NCI-H187 (cell line): ENCODE measurements at places on chromosomes 2 and 18.

- no peak for DNase-seq
Observed at GRCh38 chr2:68172521-68172920, 14.8 kb downstream of the PNO1 start.

DNA sequence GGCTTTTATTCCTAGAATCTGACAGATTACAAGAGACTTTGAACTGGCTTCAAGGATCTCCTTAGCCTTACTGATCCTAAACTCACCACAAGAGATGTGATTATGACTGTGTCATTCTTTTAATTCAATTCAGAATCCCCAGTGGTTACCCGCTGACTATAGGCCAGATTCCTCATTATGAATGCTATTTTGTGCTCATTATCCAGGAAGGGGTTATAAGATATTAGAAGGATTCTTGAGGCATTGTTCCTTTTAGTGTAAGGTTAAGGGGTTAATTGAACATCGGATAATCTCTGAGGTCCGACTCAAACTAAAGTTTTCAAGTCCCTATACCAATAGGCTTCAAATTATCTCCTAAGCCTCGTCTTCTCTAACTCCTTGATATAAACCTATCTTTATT, 39.4 kb upstream of the TDRD15 start:
- DNase-seq: no peak

- no peak for DNase-seq
Observed at GRCh38 chr2:117794668-117795067, 19.8 kb upstream of the DDX18 start.

DNA sequence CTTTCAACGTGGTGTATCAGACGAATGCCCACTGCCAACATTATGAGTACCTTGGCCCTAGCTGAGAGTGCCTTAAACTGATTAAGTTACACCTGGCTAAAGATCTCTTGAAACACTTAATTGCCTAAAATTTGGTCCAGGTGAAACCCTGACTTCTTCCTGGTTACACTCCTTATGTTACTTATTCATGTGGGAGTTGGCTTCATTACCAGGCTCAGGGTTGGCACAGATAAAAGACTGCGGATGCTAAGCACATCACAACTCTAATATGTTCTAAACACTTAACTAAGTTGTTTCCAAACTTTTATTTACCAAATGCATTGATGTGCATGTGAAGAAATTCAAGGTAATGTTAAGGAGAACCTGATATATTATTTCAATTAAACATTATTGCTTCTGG, 298.9 kb downstream of the TCF4 start:
- DNase-seq: no peak

DNA sequence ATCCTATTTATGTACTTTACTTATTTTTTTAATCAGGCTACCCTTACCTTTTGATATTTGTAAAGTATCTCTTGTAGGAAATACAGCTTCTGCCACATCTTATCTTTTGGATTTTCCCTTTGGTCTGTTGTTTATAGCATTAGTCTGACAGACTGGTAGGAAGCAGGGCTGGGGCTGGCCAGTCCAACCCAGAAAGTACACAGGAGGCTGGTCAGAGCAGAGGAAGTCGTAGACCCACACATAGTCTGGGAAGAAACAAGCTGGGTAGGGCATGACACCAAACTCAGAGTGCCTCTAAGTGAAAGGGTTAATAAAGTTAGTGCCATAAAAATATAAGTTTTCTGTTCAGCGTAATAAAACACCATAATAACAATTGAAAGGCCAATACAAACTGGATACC, 51.7 kb downstream of the BOLA3 start:
- no peak for DNase-seq

- no peak for DNase-seq
Observed at GRCh38 chr2:140880573-140880972, 1250.2 kb downstream of the LRP1B start.

- DNase-seq: no peak
Observed at GRCh38 chr2:64711252-64711800, 57.6 kb upstream of the SERTAD2 start.

GRCh38 chr2:19494241-19494640, 135.8 kb upstream of the OSR1 start:
- no peak for DNase-seq

- no peak for DNase-seq
Observed at GRCh38 chr18:45173799-45174519, 441.3 kb upstream of the SLC14A2 start.

DNA sequence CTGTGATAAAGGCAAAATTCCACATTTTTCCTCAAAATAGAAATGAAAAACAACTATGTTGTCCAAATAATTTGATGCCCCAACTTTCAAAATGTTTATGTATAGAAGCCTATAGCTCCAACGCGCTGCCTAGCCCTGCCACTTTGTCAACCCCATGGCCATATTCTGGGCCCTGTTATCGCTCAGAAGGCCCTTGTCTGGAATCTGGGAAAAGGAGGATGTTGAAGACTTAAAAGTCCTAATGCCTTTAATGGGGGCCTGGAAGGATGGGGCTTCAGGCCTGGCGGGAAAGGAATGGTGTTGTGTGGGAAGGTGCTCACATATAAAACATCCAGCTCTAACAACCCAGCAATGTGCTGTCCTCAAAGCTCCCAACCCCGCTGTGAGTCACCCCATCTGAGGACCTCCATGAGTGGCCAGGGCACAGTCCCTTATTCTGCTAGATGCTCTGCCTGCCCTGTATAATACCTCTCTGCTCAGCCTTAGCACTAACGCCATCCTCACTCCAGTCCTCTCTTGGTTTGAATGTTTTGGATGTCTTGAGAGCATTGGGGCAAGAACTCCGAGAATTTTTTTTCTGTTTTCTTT, 86.0 kb downstream of the ACSL3 start:
- DNase-seq: no peak

DNA sequence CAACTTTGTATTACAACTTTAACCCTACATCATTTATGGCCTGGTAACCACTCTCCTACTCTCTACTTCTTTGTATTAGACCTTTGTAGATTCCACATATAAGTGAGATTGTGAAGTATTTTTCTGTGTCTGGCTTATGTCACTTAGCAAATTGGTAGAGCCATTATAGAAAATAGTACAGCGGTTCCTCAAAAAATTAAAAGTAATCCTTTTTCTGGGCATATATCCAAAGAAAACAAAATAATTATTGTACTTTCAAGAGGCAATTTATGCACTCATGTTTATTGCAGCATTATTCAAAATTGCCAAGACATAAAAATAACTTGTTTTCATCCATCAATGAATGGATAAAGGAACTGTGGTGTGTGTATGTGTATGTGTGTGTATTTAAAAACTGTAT, 537.5 kb upstream of the FSIP2 start:
- DNase-seq: no peak

DNA sequence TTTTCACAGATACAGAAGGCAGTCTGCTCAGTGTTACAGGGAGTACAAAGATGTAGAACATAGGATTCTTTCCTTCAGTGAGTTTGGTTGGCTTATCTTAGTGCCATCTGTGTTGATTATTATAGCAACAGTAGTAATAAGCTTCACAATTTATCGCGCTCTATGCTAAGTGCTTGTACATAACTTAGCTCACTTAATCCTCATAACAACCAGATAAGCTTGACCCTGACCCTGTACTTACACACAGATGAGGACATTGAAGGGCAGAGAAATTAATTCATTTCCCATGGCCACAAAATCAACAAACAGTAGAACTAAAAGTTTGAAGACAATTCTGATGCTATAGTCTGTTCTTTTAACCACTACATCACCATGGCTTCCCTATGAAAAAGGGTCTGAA, 121.8 kb downstream of the SPHKAP start:
- no peak for DNase-seq

DNA sequence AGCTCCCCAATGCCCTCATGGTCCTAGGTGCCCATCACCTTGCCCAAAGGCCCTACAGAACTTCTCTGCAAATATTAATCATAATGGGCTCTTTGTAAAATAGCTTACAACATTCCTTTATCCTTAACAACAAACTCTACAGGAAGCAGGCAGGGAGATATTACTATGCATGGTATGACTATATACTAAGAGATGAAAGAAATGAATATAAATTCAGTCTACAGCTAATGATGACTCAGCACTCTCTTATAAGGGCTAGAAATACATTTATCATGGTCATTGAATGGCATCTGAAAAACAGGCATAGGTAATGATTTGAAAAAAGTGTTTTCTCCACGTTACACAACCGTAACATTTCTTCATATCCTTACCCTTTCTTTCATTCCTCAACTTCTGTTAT, 254.8 kb upstream of the DSEL start:
- no peak for DNase-seq

DNA sequence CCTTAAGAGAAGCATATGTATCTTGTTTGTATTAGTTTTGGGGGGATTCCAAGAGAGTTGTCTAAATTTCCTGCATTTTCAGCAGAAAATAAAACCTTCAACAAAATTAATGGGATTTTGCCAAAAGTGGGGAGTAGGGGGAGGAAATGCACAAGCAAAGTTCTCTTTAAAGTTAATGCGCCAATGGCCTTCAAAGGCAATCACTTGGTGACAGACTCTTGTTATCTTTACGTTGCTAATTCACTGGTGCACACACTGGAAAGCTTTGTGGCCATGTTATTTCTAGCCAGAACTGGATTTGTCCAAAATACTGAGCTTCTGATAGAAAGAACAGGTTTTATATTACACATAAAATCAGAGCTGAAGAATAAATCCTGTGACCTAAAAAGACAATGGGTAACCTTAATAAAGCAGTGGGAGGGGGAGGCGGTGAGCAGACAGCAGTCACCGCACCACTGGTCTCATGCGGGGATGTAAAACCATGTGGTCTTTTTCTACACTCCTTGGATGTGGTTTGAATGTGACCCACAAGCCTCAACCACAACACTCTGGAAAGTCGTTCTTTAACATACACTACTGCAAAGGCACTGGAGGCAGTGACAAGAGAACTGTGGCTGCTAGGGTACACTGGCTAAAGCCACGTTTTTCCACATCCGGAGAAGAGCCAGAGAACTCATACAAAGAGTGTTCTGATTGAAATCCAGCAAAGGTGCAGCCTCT, 176.9 kb upstream of the SMAD7 start:
- no peak for DNase-seq

- DNase-seq: no peak
Observed at GRCh38 chr18:42414756-42415454, 459.9 kb downstream of the PIK3C3 start.

DNA sequence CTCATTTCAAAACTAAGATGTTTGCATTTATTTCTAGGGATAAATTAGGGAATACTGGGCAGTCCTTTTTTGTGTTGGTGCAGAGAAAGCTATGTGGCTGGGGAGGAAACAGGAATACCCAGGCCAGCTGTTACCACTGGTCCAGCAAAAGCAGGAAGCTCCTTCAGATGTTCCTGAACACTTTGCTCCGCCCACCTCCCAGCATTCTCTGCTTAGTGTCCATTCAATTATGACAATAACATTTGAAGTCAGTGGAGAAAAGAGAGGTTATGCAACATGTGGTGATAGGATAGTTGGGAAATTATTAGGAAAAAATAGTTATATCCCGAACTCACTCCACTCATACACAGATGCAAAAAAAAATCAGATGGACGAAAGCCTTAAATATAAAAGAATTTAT, 22.1 kb upstream of the ARPC2 start:
- DNase-seq: no peak

DNA sequence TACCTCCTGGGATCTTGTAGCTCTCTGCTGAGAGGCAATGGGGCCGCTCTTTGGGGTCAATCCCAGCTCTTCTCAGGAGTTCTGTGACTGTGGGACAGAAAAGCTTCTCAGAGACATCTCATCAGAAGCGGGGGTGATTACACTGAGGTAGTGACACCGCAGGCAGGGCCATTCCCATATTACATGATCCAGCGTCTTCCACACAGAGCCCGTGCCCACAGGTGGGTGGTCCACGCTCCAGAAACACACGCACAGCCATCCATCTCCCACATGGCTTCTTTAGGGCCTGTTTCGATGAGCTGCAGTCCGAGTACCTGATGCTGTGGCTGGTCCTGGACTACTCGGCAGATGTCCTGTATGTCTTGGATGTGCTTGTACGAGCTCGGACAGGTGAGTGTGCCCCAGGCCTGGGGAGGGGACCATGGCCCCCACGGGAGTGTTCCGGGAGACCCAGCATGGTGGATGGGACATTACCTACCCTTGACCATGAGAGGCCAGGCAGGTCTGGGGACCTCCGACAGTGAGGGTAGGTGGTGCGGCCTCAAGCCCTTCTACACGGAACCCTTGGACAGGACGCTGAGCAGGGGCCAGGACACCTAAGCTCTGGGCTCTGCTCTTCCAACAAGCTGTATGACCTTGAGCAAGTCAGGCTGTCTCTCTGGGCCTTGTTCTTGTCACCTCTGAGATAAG, 45.5 kb downstream of the CNGA3 start:
- DNase-seq: no peak

- DNase-seq: no peak
Observed at GRCh38 chr2:239153806-239154591, 246.8 kb downstream of the HDAC4 start.

DNA sequence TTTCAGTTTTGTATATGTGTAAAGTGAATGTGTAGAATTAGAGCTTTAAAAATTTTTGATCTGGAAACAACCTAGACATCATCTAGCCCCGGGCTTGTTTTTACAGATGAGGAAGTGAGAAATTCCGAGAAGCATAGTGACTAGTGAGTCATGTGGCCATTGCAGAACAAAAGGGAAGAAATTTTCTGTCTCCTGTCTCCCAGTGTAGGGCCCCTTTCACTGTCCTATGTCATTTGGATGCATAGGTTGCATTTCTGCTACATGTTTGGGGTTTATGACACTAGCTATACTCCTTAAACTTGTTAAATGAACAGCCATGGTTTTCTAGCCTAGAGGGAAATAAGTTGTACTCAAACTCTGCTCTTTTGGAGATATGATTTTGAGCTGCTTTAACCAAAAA, 84.6 kb downstream of the PLCL1 start:
- DNase-seq: no peak

DNA sequence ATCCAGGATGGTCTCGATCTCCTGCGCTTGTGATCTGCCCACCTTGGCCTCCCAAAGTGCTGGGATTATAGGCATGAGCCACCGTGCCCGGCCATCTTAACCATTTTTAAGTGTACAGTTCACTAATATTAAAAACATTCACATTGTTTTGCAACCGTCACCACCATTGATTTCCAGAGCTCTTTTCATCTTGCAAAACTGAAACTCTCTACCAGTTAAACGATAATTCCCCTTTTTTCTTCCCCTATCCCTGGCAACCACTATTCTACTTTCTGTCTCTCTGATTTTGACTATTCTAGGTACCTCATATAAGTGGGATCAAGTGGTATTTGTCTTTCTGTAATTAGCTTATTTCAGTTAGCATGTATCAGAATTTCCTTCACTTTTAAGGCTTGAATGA, 16.8 kb upstream of the NEUROD1 start:
- no peak for DNase-seq

DNA sequence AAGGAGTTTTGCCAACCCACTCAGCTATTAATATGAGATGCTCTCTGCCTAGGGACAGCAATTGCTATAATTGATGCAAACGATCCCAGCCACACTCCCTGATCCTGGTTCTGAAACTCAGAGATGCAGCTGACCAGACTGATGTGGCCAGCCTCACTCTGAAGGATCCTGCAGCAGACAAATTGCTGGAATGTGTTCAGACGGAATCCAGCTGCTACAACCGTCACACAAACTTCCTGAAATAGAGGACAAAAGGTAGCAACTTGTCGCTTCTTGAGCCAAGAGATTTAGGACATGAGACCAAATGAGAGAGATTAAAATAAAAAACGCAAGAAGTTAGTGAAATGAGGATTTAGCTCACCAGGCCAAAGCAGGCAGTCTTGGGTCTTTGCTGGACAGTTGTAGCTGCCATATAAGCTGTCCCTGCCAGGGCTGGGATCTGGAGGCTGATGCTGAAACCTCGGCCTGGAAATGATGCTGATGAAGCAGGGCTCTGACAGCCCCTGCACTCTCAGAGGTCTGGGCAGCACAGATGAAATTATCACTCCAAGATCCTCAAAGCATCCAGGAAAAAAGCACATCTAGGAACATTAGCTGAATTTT, 8.3 kb upstream of the YWHAQ start:
- DNase-seq: no peak
